Stimulated activated CD8-positive, alpha-beta memory T cell treated with anti-CD3 and anti-CD28 coated beads, Interleukin-15, amount 100 ng/mL, for 24 hours (primary cell): ENCODE measurements at places on chromosomes 2 and 18.

DNA sequence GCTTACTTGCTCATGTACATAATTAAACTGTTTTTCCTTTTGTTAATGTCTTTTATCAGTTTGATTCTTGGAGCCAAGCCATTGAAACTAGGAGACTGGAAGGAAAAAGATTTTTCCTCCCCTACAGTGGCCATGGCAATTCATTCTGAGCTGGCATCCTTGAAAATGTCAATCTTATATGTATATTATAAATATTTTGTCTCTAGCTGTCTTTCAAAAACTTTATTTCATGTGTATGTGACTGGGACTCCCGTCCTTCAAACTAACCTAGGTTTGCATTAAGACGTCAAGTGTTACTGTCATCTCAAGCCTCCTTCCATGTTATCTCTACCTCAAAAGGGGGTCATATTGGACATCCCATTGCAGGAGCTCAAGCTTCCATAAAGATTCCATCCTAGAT lies 280.4 kb downstream of the HRH4 start:
- DNase-seq: no peak

DNA sequence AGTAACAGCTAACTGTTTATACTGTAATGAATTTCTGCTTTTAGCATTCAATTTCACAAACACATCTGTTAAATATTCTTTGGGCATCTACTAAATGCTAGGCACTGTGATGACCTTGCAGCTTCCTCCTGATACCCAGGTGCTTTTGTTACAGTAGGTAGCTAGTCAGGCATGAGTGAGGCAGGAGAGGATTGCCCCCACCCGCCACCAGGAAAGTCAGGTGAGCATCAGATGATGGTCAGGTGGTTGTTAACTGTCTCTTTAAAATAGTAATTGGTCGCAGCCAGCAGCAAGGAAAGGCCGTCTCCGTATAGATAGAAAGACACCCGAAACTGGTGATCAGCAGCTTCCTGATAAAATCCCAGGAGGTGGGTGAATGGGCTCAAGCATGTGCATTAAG lies 255.6 kb downstream of the PIEZO2 start:
- DNase-seq: no peak

GRCh38 chr2:1823187-1824169 lies 79.2 kb upstream of the PXDN start:
- no peak for DNase-seq

GRCh38 chr2:239938651-239939486 lies 86.3 kb downstream of the NDUFA10 start:
- no peak for DNase-seq

GRCh38 chr2:184577056-184577455 lies 21.3 kb upstream of the ZNF804A start:
- DNase-seq: no peak
